Esophagus squamous epithelium (tissue), 5 donors: ENCODE measurements at places on chromosomes 3 and 15.

- DNase-seq: no peak
These were observed 20.1 kb downstream of the TIPARP start for GRCh38 chr3:156694536-156694935.

GRCh38 chr15:79989682-79990081 is 18.7 kb upstream of the BCL2A1 start:
- DNase-seq: no peak

DNA sequence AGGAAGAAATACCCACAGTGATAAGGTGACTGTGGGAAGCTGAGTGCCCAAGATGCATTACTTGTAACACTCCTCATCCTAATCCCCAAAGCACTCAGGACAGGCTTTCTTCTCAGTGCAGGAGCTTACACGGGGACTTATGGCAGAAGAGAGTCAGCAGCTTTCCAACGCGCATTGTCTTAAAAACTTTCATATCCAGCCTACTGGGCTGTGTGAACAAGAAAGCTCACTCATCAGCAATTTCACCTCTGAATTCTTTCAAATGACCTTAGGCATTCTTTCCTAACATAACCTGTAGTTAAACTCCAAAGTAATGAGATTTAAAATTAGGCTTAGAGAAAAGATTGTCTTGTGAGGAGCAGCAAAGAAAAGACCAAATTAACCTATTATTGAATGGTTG is 132.3 kb downstream of the KCNAB1 start:
- DNase-seq: no peak

DNA sequence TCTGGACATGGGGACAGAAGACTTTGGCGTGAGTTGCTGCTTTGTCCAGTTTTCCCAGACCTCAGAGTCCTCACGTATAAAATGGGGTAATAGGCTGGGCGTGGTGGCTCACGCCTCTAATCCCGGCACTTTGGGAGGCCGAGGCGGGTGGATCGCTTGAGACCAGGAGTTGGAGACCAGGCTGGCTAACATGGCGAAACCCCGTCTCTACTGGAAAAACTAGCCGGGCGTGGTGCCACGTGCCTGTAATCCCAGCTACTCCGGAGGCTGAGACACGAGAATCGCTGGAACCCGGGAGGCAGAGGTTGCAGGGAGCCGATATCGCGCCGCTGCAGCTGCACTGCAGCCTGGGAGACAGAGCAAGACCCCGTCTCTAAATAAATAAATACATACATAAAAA is 22.7 kb upstream of the IGF1R start:
- DNase-seq: no peak

- no peak for DNase-seq
These were observed 90.6 kb upstream of the TSC22D2 start for GRCh38 chr3:150317469-150317868.

DNA sequence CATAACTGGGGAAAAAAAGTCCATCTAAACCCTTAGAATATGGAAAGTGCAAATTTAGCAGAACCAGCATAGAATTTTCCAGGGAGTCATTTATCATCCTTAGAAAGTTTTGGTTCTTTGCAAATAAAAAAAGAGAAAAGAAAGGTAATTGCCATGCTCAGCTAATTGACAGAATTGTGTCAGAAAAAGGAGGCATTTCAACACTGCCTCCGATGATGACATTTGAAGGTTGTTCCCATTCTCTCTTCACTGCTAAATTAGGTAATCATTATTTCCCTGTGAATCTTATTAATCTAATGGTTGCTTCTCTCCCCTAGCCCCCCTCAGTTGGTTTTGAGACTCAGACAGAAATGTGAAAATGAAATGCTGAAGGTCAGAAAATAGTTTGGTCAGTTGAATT is 139.2 kb downstream of the PDCD6IP start:
- DNase-seq: no peak

DNA sequence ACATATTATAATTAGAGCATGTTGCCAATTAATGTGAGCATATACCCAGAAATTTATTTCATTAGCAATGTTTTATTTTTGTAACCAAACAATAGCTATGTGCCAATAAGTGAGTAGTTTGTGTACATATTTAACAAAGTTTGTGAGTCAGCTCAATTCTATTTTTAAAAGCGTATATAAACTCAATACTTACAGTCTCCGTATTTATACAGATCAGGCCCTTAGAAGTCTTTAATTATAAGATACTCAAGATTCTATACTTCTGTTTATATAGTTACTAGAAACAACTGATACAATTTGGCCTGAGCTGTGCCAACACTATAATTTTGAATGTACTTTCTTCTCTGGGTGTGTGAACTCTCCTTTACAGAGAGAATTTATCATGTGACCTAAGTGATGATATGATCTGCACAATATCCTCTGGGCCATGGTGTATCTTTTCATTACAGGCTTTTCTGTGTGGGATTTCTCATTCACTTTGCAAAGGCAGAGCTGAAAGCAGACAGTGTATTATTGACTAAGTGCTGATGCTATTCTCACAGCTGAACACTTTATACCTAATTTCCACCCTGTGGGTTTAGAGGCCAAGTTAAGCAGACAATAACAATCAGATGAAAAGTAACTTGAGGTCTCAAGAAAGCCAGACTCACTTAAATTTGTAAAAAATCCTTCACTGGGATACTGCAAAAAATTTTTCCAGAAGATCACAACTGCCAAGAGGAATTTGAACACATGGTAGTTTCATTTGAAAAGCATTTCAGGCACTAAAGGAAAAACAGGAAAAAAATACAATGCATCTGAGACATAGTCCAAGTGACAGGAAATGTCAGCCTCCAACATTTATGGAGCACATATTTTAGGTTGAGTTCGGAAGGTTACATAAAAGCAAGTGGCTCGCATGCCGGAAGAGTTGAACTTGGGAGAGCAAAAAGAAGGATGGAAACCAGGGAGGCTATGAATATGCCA is 277.9 kb upstream of the SEMA6D start:
- DNase-seq: no peak

DNA sequence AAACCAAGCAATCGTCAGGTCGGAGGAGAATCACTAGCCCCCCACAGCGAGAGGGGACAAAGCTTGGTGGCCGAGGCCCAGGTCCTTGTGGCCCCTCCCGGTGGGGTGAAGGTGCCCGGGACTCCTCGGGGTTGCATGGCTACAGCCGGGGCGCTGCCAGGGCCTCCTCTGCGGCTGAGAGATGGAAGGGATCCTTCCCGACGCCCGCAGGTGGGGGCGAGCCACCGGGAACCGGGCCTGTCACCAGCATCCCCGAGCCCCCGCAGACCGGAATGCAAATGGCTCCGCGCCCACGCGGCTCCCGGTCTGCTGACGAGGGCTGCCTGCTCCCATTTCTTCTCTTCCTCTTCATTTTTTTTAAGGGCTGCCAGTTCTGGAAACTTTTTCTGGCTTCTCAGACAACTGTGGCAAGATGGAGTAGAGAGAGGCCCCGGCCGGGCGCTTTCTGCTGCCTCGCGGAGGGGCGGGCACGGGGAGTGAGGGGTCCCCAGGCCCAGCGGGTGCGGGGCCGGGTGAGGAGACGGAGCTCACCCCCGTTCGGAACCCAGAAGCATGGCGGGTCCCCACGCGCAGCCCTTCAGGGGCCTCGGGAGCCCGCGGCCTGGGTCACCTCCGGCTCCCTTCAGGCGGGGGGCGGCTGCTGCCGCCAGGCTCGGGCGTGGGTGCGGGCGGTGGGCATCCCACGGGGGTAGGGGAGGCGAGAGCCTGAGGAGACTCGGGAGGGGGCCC is 27.5 kb downstream of the MELTF start:
- no peak for DNase-seq

GRCh38 chr3:107493134-107493533 is 29.6 kb upstream of the BBX start:
- no peak for DNase-seq

DNA sequence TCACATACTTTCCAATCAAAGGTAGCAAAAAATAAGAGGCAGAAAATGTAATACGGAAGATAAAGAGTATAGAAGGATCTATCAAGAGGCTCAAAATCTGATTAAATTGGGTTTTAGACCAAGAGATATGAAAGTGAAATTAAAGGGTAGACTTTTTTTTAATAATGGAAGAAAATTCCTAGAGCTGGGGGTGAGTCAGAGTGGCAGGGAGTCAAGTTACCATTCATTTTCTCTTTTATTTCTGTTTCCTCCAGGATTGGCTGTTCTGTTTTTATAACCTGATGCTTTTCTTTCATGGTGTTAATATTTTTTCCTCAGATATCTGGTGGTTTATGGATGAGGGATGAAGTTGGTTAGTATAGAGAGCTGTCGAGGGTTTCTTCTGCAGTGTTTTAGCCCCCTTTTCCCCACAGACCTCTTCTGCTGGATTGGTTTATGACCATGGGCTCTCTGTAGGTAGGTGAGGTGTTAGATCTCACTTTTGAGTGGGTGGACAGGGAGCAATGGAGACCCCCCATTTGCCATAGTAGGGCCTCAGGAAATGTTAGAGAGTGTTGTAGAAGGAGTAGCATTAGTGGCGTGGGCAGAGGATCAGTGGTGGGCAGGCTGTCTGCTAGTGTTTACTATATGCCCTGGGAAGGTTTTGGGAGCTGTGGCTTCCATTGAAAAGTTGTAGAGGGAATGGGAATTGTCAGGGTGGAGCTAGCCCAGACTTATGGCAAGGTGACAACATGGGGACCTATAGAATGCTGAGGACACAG is 201.6 kb upstream of the GOLGA6L4 start:
- DNase-seq: no peak

GRCh38 chr3:99012051-99012450 is 110.6 kb upstream of the DCBLD2 start:
- DNase-seq: no peak

- DNase-seq: no peak
These were observed 2.4 kb downstream of the ACAP2 start for GRCh38 chr3:195440379-195440778.

- no peak for DNase-seq
These were observed 47.0 kb downstream of the LRIG1 start for GRCh38 chr3:66453651-66454463.

DNA sequence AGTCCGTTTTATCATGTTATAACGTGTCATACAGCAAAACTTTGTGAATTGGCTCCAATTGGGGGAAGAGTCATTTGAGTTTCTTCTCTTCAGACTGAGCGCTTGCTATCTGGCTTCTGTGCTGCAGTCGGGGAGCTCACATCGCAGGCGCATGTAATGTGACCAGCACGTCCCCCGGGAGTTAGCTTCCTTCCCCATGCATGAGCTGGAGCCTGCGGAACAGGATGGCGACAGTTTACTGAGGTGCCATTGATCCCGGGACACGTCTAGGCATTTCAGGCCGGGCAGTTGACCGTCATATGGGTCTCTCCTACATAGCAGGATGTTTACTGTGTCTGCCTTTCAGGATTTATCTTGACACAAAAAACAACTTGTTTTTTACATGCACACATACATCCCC is 44.8 kb downstream of the CMTM8 start:
- DNase-seq: no peak

- no peak for DNase-seq
These were observed 21.3 kb downstream of the KLHL6 start for GRCh38 chr3:183534249-183534648.

GRCh38 chr3:187136936-187137335 is 2.4 kb downstream of the RPL39L start:
- DNase-seq: no peak

GRCh38 chr3:170458285-170458684 is 39.6 kb downstream of the CLDN11 start:
- DNase-seq: no peak
